ENCODE measurements at places on chromosomes 16 and 17.
A peak's percentile ranks its signal among the peaks of the same experiment; 100 is the strongest.

GRCh38 chr16:81720973-81721906 is 57.9 kb upstream of the PLCG2 start:
- no peak for DNase-seq

GRCh38 chr17:35284955-35285354 is 42.1 kb downstream of the SLFN5 start:
- no peak for DNase-seq

- no peak for DNase-seq
Observed at GRCh38 chr16:88390735-88391134, 8.0 kb downstream of the ZNF469 start.

GRCh38 chr16:11835891-11836649 is 15.3 kb downstream of the RSL1D1 start:
- no peak for DNase-seq

DNA sequence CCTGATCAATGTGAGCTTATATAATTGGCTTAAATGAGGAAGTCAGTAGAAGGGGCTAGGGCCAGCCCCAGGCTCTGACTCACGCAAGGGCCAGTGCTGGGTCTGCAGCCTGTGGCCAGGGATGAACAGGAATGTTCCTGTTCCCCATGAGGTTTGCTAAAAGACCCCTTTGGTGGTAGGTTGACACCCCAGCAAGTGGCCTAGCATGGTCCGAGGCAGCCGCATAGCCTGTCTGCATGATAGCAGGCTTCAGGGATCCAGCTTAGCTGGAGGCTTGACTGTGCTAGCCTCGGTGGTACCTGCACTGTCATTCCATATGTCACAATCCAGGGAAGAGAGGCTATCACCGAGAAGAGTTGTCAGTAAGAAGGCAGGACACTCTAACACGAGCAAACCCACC is 23.5 kb downstream of the TRIM25 start:
- DNase-seq, result no peak

DNA sequence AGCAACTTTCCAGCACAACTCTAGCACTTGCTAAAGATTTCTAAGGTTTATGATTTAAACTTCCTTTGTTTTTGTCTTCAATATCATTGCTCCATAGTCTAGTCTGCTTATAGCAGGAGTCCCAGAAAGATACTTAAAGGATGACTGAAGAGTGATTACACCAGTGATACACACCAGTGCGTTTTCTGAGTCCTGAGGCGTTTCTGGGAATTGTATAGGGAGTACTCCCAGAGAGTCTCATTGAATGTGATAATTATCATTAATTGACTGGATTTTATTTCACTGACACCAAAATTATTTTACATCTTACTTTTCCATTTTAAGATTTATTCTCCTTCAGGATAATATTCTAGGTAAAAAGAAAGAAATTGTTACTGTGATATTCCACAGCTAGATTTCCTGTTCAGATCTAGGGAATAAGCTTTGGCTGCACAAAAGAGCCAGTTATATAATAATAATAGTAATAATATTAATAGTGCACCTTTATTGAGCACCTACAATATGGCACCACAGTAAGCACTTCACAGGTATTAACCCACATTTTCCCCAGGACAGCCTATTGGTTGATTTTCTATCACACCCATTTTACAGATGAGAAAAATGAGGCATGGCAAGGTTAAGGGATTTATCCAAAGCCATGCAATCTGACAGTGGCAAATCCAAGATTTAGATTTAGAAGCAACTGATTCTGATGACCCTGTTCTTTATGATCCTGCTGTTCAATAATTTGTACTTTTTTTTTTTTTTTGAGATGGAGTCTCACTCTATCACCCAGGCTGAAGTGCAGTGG is 62.6 kb downstream of the IRX5 start:
- DNase-seq, result no peak

- peak; percentile 59 for DNase-seq
Observed at GRCh38 chr16:81521141-81521626, 76.6 kb downstream of the CMIP start.

- DNase-seq, result no peak
Observed at GRCh38 chr17:80671825-80672110, 127.1 kb downstream of the RPTOR start.

GRCh38 chr17:46817901-46818209 is 637 bp downstream of the WNT3 start:
- no peak for DNase-seq

DNA sequence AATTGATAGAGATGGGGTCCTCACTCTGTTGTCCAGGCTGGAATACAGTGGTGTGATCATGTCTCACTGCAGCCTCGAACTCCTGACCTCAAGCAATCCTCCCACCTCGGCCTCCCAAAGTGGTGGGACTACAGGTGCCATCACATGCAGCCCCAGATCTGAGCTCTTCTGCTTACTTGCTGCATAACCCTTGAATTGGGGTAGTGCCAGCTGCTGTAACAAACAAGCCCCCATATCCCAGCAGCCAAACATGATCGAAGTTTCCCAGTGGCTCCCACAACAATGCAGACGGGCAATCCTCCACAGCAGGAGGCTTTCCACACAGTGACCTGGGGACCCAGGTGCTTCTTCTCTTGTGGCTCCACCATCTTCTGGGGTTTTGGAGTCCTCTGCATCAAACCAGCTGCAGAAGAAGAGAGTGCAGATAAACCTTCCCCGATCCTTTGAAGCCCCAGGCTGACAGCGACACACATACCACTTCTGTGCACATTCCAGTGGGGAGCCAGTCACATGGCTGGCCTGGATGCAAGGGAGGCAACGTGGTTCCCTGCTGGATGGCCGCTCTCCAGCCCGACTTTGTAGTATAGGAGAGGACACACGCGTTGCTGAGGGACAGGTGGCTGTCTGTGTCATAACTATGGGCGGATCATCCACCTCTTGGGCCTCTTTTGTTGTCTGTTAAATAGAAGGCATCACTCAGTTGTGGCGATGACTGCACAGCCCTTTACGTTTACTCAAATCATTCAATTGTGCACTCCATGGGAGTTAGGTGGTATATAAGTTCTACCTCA is 16.7 kb downstream of the SBK1 start:
- DNase-seq, result no peak

- DNase-seq, result no peak
Observed at GRCh38 chr17:73227944-73228343, 33.7 kb downstream of the CPSF4L start.

DNA sequence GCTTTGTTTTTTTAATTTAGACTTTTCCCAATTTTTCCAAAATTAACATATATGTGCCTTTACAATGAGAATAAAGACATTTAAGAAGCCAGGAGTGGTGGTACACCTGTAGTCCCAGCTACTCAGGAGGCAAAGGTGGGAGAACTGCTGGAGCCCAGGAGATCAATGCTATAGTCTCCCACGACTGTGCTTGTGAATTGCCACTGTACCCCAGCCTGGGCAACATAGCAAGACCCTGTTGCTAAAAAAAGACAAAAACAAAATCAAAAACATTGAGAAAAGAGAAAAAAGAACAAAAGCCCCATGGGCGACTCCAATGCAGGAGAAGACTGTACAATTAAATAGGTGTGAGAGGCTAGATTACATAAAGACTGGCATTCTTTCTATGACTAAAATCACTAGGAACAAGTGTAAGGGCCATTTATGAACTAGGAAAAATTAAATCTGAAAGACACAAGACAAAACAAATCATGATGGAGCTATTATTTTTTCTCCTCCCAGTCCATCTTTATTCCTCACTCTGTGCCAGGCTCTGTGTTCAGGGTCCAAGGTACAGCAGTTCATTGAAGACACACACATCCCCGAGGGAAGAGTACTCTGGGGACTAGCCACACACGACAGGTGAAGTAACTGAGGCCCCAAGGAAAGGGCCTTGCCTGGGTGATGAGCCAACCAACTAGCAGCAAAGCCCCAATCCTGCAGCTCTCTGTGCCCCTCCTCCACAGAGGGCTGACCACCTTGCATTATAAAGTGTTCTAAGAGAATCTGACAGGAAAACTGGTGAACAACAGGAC is 79.8 kb downstream of the CREBBP start:
- no peak for DNase-seq

DNA sequence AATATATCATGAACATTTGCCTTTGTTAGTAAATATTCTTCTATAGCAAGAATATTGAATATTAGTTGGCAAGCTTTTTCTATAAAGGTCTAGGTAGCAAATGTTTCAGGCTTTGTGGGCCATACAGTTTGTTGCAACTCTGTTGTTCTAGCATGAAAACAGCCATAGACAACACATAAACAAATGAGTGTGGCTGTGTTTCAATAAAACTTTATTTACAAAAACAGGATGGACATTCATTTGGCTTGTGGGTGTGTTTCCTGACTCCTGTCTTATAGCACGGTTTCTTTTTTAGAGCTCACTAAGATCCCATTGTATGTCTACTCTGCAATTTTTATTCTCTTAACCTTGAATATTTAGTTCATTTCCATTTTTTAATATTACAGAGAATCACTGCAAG is 39.0 kb downstream of the ARL4D start:
- DNase-seq, result no peak

GRCh38 chr17:59838052-59838916 is 54.5 kb downstream of the TUBD1 start:
- DNase-seq, result no peak

DNA sequence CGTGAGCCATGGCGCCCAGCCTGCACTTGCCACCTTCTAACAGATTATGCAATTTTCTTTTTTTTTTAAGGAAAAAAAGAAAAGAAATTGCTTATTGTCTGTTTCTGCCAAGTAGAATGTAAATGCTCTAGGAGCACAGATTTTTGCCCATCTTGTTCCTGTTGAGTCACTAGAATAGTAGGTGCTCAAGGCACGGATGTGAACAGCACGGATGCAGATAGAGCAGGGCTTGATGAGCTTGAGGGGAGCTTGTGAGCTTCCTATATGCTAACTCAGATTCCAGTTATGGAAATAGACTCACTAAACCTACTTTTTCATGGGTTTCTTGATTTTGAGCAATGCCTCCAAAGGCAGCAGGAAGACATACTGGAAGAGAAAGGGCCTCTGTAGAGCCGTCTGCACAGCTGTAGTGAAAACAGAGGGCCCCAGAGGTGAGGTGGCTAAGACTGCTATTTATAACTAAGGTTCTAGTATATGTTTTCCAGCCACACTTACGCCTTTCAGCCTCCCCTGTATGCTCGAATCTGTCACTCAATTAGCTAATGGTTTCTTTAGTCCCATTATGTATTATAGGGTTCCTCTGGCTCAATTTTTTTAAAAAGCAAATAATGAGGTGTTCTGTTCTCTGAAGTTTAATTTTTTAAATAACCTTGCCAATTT is 72.8 kb downstream of the WWP2 start:
- DNase-seq, result no peak

DNA sequence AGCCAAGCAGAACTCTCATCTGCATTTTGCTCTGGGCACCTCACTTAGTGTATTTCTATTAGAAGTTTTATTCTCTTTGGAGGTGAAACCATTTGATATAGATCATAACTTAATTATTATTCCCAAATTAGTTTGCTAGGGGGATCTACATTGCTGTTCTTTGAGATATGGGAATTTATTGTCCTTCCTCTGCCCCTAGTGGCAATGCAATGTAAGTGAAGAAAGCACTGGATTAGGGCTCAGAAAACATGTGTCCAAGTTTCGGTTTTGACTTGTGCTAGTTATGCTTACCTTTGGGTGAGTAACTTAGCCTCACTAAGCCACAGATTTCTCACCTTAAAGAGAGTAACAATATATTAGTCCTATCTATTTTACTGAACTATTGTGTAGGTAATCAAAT is 2.9 kb downstream of the KRT39 start:
- no peak for DNase-seq

GRCh38 chr17:82219753-82220709 is 7.4 kb upstream of the CCDC57 start:
- DNase-seq, result no peak

- no peak for DNase-seq
Observed at GRCh38 chr16:1281517-1281916, 25.6 kb downstream of the TPSD1 start.

GRCh38 chr16:31785126-31785525 is 88.5 kb upstream of the ZNF267 start:
- no peak for DNase-seq

DNA sequence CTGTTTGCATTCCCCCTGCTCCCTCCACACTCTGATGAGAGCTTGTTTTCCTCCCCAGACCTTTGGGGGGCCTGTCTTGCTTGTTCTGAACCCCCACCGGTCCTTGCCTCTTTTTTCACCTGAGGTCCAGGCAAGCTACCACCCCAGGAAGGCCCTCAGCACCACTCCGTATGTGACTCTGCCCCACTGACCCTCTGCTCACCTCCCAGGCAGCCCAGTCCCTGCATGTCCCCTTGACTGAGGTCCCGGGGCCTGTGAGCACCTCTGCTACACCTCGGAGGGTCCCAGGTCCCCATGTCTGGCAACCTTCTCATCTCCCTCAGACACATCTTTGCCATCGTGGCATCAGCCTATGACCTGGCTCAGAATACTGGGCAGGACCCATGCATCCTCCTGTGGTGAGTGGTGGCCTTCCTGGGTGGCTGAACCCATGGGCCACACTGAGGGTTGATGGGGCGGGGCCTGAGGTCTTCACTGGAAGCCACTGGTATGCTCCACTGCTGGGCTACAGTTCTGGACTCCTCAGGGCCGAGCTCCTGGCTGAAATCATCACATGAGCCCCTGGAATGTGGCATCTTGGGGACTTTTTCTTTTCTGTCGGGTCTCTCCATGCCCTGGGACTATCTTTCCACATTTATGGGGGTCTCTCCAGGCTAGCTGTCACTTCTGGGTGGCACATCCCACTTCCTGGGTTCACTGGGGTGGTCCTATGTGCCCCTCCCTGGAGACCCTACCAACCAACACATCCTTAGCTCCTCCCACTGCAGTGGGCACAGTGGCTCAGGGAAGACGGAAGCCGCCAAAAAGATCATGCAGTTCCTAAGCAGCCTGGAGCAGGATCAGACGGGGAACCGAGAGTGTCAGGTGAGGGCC is 3.5 kb downstream of the MYO15B start:
- DNase-seq, result no peak

All from activated CD4-positive, CD25-positive, alpha-beta regulatory T cell treated with anti-CD3 and anti-CD28 coated beads, Interleukin-2, amount 50 U/mL, for 72 hours (primary cell).